ENCODE measurements at places on chromosomes 5 and 9. TPM values are rescaled to one million over a fixed set of nuclear protein-coding genes. Genes with fewer than 3 reads are reported as not detected.

Gene MAST4
- 57.6 TPM for total RNA-seq

Gene PCDHB3
- total RNA-seq = 3.9 TPM

Gene LAMC3
- 23.4 TPM for total RNA-seq

Gene HTR4
- not detected for total RNA-seq

Gene GRXCR2
- total RNA-seq = not detected

Gene TAF1L
- total RNA-seq = 0.03 TPM

Gene LIFR
- total RNA-seq = 52.6 TPM

Gene FOXD4
- 0.64 TPM for total RNA-seq

Gene PCDHA11
- 1.4 TPM for total RNA-seq

Gene RAB3C
- total RNA-seq = 1.8 TPM

Gene PAEP
- not detected for total RNA-seq

Gene CCDC183
- 0.44 TPM for total RNA-seq

Gene TMEM174
- not detected for total RNA-seq

Gene FSTL4
- 1.1 TPM for total RNA-seq

Gene SEMA5A
- 18.2 TPM for total RNA-seq

Gene GM2A
- total RNA-seq = 70.0 TPM

Gene C9orf152
- 19.5 TPM for total RNA-seq

GRCh38 chr9:113290052-113290607 lies 13.0 kb downstream of the RNF183 start:
- DNase-seq = no peak

DNA sequence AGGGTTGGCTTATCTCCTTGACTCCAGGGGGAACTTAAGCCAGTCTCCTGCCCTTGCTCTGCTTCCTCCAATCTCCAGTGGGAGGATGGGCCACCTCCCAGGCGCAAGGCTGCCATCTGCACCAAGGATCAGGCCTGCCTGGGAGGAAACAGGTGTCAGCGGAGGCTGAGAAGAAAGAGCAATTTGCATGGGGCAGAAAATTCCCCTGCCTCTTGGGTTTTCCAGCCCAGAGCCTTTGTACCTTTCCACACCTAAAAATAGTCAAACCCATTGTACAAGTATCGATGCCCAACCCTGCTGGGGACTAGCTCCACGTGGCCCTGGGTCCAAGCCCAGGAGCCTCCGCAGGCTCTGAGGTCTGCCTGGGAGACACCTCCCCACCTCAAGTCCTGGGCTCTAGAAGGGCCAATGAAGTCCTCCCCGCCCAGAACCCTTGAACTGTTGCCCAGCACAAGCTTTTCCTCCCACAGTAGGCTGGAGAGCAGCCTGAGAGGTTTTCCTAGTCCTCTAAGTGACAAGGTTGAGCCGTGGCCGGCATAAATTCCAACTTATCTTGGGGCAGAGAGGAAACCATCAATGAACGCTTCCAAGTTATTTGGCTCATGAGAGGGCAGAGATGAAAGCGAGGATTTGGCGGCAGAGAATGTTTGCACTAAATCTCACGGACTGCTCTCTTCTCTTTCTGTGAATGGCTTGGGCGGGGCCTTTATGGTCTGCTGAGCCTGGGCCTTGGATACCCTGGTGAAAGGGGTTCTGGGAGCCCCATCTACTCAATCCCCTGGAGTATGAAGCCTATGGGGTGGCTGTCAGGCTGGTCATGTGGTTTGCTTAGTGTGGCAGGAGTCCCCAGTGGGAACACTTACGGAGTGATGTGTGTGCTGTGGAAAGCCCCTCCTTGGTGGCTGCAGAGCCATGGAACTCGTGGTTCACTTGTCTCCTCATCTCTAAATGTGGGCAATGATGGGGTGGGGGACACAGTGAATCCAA lies 15.6 kb downstream of the JADE2 start:
- DNase-seq = no peak

DNA sequence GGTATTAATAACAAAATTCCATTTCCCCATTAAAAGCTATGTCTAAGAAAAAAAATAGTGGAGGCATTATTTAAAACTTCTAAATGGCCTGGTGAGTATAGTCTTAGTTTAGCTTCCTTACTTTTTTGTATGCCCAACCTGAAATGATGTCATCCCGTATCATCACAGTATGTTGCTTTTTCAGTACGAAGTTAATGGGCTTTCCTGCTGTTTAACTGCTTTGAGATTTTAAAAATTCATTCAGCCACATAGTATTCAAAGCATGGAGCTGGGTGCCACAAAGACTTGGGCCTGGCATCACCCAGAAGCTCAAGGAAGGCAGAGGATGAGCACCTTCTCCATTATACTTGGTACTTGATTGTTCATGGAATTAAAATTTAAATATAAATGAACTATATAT lies 7.4 kb downstream of the F2RL2 start:
- DNase-seq = no peak

- DNase-seq = no peak
Measured at GRCh38 chr5:40381676-40382363, 297.9 kb upstream of the PTGER4 start.

- no peak for DNase-seq
Measured at GRCh38 chr9:36119476-36119875, 17.1 kb upstream of the GLIPR2 start.

DNA sequence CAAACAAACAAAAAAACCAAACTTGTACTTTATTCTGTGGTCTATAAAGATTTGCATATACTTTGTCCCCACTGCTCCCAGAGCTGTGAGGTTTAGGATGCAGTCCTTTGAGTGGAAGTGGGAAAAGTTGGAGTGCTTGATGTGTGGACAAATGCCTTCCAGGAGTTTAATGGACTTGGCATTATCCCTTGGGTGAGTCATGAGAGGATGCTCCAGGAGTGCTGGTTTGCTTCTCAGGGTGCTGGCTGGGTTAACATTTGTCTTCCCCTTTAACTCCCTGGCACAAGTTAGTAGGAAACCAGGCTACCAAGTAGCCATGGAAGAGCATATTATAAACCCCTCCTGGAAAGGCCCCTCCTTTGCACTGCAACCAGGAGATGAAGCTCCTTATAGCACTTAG lies 417.4 kb upstream of the RIOK2 start:
- DNase-seq = no peak

DNA sequence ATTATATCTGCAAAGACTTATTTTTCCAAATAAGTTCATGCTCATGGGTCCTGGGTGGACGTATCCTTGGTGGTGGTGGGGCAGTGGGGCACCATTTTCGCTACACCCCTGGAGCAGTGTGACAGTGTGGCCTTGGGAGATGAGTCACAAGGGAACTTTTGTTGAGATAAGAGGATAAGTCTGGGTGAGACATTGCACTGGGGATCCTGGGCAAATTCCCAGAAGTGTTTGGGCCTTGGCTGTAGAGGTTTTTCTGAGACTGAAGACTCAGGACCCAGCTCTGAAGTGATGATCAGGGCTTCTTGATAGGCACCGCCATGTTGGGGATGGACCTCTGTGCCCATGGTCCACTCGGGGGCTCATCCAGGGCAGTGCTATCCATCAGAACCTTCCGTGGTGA lies 149.4 kb downstream of the MACROH2A1 start:
- no peak for DNase-seq

DNA sequence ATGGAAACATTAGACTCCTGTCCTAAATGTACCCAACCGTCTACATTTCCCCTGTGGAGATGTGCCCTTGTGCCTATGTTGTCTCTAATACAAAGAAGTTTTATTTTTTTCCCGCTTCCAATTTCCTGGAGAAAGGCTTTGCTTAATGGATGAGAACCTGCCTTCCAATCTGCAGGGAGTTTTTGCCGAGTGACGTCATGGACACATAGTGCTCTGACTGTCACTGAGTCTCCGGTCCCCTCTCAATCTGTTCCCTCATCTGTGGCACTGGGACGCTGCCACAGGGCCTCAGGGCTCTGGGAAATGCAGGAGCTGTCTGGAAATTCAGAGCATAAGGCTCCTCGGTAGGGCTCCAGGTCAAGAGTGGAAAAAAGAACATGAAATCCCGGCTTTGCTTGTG lies 144.8 kb downstream of the PDZD2 start:
- no peak for DNase-seq

GRCh38 chr5:72121780-72122445 lies 14.6 kb downstream of the MAP1B start:
- no peak for DNase-seq

GRCh38 chr9:134721344-134721743 lies 79.7 kb downstream of the COL5A1 start:
- no peak for DNase-seq

DNA sequence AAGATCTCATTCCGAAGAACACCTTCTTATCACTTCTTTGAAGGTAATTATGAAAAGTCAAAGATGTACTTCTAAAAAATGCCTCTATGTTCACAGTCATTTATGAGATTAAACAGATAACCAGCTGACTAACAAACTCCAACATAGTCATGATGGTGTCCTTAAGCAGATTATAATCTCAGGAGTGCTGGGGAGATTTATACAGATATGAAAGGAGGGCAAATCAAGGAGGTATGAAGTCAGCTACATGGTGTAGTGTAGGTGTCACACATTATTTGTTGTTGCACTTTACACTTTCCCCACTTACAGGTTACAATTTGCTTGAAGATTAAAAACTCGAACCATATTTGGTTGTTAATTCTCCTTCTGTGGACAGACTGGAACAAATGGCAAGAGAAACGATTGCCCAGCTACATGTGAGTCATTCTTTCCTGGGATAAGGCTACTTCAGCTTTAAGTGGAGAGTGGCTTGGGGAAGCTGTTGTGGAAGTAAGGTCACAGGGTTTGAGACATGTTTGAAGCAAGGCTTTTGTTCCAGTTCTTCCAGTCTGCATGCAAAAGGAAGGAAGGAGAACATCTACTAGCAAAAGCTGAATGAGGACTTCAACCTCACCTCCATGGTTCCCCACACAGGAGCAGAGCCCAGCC lies 320.1 kb downstream of the ADGRV1 start:
- peak; percentile 38 for DNase-seq

- no peak for DNase-seq
Measured at GRCh38 chr5:52531105-52531504, 256.6 kb upstream of the ITGA1 start.

- DNase-seq = no peak
Measured at GRCh38 chr5:93088592-93089389, 492.2 kb downstream of the NR2F1-AS1 start.

DNA sequence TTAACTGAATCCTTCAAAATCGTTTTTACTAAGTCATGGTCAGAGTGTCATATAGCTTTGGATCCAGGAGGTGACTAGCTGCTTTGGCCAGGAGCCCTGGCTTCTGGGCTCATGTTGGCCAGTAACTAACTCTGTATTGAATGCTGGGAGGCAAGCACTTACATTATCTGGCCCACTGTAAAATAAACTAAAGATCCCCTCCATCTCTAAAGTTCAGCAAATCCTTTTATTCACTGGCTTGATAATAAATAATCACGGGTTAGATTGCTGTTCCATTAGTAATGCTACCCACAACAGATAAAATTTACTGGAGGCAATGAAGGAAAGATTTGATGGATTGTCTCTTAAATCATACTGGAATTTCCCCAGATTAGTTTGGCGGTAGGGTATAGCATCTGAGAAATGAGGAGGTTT lies 382.2 kb upstream of the TLE4 start:
- DNase-seq = no peak

DNA sequence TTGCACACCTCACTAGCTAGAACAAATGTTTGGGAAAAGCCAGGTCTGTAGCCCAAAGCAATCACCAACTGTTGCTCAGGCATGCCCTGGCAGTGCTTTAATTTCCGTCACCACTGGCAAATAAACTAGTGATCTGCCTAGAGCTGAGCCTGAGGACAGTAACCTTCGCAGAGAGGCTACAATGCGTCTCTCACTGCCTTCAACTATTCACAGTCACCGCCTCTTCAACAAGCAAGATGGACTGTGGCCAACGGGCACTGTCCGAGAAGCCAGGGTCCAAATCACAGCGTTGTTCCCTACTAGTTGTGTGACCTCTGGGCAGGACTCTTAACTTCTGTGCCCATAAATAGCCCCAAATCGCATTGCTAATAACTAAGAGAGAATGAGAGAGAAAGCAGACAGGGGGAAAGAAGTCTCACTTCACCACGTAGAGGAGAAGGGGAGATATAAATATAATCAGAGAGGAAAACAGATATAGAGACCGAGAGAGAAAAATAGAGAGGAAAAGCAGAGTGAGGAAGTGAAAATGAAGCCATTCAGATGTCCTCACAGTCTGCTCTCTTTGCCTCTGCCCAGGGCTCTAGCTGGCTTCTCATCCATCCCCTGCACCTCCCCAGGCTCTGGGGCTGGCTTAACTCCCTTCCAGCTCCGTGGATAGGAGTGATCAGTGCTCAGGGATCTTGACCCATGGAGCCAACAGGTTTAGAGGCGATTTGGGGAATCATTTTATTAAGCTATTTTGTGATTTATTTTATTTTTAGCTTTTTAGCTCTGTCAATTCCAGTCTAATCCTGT lies 157.9 kb downstream of the ZDHHC21 start:
- DNase-seq = no peak

DNA sequence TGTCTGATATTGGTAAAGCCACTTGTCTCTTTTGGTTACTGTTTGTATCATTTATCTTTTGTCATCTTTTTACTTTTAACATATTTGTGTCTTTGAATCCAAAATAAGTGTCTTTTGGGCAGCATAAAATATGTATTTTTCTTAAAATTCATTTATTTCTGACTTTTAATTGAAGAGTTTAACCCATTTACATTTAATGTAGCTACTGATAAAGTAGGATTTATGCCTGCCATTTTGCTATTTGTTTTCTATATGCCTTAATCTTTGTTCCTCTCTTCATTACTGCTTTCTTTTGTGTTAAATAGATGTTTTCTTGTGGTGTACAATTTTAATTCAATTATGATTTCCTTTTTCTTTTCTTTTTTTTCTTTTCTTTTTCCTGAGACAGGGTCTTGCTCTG lies 60.9 kb downstream of the ESM1 start:
- no peak for DNase-seq

DNA sequence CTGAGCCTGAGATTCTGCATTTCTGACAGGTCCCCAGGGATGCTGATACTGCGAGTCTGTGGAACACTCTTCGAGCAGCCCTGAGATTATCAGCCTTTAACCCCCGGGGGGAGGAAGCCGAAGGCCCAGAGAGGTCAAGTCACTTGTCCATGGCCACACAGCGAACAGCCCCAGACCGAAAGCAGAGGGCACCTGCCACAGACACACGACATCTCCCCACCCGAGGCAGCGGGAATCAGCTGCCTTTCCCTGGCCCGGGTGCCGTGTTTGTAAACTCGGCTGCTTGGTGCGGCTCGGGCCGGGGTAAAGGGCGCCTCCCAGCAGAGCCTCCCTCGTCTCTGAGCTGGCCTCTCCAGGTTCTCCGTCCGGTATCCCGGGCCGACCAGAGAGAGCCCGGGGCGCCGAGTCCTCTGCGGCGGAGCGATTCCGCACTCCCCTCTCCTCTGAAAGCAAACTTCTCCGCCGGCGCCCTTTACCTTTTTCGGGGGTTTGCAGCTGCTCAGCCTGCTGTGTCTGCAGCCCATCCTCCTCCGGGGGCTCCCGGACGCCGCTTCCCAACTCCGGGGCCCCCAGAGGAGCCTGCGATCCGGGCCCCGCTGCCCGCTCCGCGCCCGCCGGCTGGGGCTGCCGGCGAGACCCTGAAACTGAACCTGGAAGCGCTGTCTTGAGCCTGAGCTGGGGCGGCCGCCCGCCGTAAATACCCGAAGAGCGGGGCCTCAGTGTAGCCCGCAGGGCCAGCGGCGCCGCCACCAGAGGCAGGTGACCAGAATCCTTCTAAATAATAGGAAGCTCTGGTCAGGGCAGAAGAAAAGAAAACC lies at the start of gene CCDC69:
Gene CCDC69, minus strand, starts transcription at position 646 of the 818 bp plus-strand sequence. Its CDS starts 122 bp downstream, at position 524.
- DNase-seq = peak; percentile 86

Data from left lung (tissue), 14 donors.